ENCODE measurements at places on chromosomes 3 and 15.
A peak's percentile ranks its signal among the peaks of the same experiment; 100 is the strongest.

DNA sequence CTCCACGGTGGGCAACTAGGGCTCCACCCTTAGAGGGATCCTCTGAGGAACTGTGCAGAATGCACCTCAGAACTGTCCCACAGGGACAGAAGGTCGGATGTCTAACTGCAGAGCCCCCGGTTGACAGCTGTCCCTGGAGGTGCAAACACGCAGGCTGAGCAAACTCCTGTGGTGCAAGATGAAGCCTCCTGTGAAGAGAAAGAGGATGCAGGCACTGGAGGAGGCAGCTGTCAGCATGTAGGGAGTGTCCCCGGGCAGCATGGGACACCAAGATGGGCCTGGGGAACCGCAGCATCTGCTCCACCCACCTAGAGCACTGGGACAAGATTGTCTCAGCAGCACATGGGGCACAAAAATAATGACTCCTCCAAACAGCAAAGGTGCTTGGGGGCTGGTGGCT, 258.9 kb downstream of the ABHD5 start:
- DNase-seq: no peak

- no peak for DNase-seq
Measured at GRCh38 chr3:18019161-18019495, 276.7 kb upstream of the TBC1D5 start.

DNA sequence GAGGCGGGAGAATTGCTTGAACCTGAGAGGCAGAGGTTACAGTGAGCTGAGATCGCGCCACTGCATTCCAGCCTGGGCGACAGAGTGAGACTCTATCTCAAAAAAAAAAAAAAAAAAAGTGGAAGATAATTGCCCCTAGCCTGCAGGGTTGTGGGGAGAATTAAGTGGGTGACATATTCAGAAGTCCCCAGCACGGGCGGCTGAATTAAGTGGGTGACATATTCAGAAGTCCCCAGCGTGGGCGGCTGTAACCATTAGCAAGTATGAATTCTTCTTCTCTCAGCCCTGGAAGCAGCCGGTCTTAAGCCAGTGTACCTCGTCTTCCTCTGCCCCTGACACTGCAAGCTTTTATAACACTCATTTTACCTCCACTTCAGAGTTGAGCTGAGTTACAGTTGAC, 44.7 kb downstream of the FBLN2 start:
- DNase-seq: no peak

DNA sequence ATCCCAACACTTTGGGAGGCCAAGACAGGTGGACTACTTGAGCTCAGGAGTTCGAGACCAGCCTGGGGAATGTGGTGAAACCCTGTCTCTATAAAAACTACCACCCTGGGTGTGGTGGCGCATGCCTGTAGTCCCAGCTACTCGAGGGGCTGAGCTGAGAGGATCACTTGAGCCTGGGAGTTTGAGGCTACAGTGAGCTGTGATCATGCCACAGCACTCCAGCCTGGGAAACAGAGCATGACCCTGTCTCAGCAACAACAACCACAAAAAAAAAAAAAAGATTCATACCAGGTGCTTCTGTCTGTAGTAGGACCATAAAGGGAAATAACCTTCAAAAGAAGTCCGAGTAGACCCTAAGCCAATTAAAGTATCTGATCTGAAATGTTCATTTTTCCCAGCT, 94.5 kb downstream of the SERPINI1 start:
- no peak for DNase-seq

GRCh38 chr3:194772241-194773000, 86.7 kb downstream of the FAM43A start:
- no peak for DNase-seq

DNA sequence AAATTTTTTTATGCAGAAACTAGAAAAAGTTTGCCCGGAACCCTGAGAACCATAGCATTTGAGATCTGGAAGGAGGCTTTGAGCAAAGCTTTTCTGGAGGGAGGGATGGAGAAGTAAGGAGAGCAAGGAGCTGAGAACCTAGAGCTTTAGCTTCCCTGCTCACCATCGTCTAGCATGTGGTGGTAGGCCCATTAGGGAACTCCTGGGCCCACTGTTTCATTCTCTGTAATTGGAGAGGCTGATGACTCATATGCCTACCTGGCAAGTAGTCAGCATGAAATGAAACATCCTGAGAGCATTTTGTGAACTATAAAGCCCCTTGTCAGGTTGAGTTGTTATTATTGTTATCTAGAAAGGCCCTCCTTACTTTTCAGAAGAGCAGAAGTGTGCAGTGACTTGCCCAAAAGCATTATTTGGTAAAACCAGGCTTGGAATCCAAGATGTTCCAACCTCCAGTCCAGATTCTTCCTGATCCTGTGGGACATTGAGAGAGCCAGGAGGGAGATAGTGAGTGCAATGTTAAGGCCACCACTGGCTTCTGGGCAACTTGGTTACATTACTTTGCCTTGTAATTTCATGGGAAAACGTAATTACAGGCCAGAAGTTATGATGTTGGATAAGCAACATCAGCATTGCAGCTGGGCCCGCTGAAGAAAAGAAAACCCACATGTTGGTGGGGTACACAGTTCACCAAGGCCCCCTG, 104.5 kb upstream of the BFSP2 start:
- peak; percentile 77 for DNase-seq

GRCh38 chr15:66292571-66293418, 573 bp upstream of the DIS3L start:
- no peak for DNase-seq

DNA sequence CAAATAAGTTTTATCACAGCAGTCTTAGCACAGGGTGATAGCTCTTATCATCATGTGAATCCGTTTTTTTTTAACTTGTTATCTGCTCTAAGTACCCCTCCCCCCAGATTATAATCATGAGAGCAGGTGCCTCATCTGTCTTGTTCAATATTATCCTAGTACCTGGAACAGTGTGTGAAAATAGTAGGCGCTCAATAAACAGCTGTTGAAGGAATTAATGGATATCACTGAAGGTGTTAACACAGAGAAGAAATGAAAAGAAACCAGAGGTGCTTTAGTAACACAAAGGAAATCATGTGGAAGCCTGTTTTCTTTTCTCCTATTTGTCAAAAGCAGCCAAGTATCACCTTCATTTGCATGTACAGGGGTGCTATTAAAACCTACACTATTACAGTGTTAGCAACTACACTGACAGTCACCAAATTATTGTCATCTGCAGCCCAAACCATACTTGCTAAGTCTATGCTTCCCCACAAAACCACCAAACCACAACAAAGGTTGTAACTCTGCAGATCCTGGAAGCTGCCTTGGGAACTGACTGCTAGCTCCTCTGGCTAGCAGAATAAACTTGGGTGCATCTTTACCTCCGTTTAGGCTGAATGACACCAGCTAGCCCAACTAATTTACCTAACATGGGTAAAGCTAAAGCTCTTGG, 2.9 kb downstream of the XPC start:
- DNase-seq: peak; percentile 22

- no peak for DNase-seq
Measured at GRCh38 chr15:36658898-36659639, 79.6 kb downstream of the CDIN1 start.

GRCh38 chr3:159028706-159029105, 226.9 kb downstream of the MFSD1 start:
- DNase-seq: no peak

All from PC-3 (cell line).